HS-27A (cell line): ENCODE measurements at places on chromosomes 1 and 21.

DNA sequence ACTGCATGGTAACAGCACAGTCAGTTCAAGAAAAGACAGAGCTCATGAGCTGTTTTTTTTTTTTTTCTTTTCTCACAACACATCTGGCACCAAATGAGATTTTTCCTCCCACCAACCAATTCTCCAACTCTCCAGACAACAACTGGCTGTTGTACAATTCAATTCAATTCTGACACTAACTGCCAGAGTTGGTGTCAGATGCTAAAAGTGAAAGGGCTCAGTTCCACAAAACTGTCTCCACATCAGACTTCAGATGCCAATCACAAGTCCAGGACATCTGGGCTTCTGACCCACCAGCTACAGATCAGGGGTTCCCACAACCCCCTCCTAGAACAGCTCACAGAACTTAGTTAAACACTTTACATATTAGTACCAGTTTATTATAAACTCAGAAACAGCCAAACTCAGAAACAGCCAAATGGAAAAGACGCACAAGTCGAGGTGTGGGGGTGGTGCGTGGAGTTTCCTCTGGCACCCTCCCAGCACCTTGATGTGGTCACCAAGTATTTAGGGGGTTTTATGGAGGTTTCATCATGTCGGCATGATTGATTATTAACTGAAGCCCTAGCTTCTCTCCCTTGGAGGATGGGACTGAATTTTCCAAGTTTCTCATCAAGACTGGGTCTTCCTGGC, 39.2 kb upstream of the LRRC8D start:
- no peak for DNase-seq

DNA sequence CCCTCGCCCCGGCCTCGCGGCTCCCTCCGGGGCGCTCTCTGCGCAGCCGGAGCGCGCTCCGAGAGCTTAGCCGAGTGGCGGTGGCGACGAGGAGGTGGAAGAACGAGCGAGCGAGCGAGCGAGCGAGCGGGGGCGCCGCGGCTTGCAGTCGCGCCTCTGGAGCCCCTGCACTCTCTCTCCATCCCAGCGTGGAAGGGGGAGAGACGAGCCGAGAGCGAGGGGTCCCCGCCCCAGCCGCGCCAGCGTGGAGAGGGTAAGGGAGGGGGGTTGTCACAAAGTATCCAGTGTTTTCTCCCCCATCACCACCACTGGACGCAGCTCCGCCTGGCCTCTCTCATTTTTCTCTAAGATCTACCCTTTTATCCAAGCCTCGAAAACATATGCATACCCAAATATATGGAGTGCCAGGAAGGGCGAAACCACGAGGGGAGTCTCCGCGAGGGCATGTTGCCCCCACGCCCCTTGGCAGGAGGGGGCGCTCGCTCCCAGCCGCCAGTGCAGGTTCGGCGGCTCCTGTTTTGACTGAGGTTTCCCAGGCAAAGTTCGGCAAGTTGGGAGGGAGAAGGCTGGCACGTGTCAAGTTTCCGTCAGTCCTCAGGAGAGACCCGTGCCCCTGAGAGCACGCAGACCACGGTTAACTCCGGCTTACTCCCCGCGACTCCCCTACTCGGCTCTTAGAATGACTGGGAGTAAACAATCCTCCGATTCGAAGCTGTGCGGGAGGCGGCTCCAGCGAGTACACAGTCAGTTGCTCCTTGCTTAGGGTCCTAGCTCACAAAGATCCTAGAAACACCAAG, 569 bp upstream of the DAB1 start:
- DNase-seq: no peak

- DNase-seq: no peak
Observed at GRCh38 chr21:44837537-44837936, 19.7 kb upstream of the SUMO3 start.

GRCh38 chr1:245261786-245262185, 107.0 kb downstream of the KIF26B start:
- DNase-seq: no peak

GRCh38 chr1:16172218-16172830, 16.5 kb upstream of the EPHA2 start:
- DNase-seq: no peak

GRCh38 chr1:89850844-89851415, 30.1 kb downstream of the LRRC8D start:
- no peak for DNase-seq

GRCh38 chr1:100053727-100054126, 79.0 kb downstream of the SASS6 start:
- no peak for DNase-seq

GRCh38 chr1:215273838-215274516, 191.4 kb downstream of the KCNK2 start:
- DNase-seq: peak; percentile 70

GRCh38 chr1:151502859-151503780, 8.1 kb upstream of the CGN start:
- no peak for DNase-seq

DNA sequence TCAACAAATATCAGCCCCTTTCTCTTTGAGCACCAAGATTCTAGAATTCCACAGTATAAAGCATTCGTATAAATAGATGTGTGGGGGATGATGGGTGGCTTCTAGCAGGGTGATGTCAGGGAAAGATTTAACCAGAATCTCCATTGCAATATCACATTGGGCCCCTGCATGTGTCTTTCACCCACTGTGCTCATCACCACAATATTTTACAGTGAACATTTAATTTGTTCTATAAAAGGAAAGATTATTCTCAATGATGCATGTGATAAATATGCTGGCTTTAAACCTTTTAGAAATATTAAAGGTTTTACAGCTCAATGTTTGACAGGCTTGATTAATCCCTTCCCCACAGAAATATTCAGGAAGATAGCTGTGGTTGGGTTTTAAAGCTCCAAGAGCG, 457.8 kb upstream of the DAB1 start:
- no peak for DNase-seq

DNA sequence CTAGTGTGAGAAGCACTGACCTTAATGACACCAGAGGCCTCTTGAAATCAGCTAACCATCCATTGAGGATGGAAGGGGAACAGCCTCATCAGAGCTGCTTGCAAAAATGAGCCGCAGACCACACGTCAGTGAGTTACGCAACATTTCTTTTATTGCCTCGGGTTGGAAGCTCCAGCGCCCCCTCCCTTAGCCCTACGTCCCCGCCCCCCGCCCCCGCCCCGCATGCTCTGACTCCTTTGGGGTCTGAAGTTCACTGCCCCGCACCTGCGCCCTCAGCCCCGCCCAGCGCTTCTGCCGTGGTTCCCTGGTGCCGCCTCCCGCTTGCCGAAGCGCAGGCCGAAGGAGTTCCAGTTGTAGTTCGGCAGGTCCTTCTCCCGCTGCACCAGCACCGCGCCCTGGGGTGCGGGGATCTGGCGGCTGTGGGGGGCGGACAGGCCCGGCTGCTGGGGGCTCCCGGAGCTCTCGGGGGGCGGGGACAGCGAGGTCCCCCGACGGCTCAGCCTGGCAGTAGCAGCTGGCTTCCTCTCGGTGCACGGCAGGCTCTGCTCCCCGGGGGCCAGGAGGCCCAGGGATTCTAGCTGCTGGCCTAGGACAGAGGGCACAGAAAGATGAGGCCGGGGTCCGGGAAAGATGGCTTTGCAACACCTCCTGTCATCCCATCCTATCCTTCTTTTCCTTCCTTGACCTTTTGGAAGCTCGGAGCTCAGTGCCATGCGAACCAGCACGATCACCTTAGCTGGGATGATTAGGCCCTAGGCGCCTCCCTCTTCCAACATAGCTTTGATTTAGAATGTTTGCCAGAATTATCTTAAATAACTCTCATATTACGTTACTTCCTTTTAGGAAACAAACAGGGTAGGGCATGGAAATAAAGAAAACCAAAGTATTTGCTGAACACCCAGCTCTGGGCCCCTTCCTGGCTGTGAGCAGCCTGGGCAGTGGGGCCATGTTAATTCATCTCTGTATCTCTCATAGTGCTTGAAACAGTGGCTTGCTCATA, 5.8 kb downstream of the KISS1 start:
- no peak for DNase-seq

GRCh38 chr1:92901126-92901525, 60.1 kb downstream of the DIPK1A start:
- no peak for DNase-seq

- no peak for DNase-seq
Observed at GRCh38 chr1:58849551-58849950, 65.7 kb upstream of the JUN start.

DNA sequence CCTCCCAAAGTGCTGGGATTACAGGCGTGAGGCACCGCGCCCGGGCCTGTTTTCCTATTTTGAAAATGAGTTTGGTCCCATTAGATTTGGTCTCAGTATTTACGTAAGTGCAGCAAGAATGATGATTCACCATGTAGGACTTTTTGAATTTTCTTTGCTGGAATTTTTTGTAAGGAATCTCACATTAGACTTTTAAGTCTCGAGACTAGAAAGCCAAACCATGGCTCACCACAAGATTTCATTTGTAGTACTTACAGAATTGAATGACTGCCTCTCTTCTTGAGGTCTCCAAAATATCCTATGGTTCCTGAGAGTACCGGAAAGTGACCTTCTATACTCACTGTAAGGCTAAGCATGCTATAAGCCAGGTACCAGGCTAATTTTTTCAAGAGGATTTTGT, 325 bp downstream of the OR14A2 start:
- no peak for DNase-seq

DNA sequence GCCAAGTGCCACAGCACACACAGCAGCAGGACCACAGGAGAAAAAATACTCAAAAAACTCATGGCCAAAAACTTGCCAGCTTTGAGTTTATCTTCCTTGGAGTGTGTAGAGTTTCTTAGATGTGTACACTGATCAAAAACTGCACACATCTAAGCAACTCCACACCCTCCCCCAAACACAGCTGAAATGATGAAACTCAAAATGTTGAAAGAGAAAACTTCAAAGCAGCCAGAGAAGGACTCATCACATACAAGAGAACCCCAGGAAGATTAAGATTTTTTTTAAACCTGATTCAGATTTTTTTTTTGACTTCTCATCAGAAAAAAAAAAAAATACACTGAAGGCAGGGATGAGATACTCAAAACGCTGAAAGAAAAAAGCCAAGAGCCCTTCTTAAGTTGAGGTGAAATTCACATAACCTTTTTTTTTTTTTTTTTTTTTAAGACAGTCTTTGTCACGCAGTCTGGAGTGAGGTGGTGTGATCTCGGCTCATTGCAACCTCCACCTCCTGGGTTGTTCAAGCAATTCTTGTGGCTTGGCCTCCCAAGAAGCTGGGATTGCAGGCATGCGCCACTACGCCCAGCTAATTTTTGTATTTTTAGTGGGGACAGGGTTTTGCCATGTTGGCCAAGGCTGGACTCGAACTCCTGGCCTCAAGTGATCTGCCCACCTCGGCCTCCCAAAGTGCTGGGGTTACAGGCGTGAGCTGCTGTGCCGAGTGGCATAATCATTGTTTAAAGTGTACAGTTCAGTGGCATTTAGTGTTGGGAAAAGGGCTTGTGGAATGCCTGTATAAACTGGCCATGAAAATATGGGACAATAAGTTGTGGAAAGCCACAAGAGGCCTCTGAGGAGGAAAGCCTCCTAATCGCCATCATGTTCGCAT, 20.9 kb upstream of the PDXK start:
- no peak for DNase-seq

DNA sequence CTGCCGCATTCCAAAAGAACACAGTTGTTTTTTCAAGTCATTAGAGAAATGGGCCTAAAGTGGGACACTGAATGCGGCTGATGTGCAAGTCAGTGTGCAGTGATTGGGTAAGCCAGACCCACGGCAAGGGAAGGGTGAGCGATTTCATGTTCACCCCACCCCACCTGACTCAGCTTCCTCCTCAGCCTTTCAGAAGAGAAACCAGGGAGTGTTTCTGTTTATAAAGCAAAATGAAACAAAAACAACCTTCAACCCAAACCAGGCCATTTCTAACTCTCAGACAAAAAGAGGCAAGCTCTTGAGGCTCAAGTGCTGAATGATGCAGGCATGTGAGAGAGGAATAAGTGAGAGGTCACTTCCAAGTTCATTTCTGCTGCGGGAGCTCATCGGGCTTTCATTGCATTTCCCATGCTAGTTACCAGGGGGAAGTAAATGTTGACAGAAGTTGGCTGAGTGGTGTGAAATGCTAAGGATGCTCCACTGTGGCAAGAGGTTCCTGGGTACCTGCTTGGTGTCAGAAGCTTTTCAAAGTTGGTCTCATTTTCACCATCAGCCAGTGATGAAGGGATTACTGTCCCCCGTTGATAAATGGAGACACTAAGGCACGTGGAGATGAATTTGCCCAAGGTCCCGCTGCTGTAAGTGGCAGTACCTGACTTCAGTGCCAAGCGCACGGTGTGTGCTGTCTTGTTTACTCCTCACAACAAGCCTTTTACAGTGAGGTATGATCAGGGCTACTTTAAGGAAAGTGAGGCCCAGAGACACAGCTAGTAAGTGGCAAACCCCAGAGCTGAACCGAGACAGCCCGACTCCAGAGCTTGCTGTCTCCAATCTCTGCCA, 29.1 kb downstream of the STPG1 start:
- DNase-seq: no peak

GRCh38 chr1:117616356-117616755, 10.5 kb downstream of the TENT5C start:
- DNase-seq: no peak

- DNase-seq: no peak
Observed at GRCh38 chr1:201606096-201606495, 67.2 kb downstream of the NAV1 start.

- no peak for DNase-seq
Observed at GRCh38 chr1:94237291-94238226, at the start of gene ARHGAP29. Gene ARHGAP29, minus strand, starts transcription at chr1:94237584. Its CDS starts 5,973 bp downstream, at chr1:94231611.

- no peak for DNase-seq
Observed at GRCh38 chr1:20666804-20667203, 5.6 kb upstream of the DDOST start.

- DNase-seq: no peak
Observed at GRCh38 chr1:230125640-230126528, 58.8 kb downstream of the GALNT2 start.

DNA sequence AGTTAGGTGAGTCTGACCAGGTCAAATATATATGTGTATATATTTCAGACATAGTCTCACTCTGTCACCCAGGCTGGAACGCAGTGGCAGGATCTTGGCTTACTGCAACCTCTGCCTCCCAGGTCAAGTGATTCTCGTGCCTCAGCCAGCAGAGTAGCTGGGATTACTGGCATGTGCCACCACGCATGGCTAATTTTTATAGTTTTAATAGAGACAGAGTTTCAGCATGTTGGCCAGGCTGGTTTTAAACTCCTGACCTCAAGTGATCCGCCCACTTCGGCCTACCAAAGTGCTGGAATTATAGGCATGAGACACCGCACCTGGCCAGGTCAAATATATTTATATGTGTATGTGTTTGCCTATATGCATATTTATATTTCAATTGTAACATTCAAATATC, 581.5 kb upstream of the B3GALT2 start:
- DNase-seq: no peak

DNA sequence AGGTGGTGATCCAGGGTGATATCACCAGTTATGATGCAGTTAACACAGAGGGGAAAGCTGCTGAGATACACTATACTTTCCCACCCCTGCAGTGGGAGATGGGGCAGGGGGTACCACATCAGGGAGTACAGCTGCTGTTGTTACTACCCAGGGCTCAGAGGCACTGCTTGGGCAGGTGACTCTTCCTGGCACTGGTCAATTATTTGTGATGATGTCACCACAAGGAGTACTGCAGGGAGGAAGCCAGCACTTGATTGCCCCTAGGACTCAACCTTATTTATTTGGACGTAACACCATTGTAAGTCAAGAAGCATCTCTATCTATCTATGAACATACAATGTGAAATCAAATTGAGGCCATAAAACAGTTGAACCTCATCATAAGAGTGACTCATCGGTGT, 10.1 kb downstream of the IFNAR1 start:
- no peak for DNase-seq
